ENCODE measurements at places on chromosomes 13 and 19.

DNA sequence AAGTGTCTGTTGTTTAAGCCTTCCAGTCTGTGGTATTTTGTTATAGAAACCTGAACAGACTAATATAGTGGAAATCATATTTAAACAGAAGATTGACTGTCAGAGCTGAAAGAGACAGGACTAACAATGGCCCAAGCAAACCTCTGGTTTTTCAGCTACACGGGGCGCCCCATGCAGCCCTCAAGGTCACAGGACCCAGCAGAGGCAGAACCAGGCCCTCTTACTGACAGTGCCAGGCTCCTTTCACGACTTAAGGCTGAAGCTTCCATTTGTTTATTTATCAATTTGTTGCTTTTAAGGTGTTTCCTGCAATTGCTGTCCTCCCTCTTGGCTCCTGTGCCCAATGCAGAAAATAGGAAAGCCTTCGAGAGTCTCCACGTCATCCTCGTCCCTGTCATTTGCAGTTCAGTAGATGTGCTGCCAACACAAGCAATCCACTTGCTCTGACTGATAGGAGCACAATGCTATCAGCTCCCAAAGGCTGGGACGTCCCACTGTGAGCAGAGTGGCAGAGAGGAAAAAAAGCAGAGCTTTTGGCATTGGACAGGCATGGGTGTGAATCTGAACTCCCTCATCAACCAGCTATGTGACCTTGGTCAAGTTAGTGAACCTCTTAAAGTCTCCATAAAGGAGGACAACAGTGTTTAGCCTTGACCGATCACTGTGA, 10.5 kb upstream of the SLC7A1 start:
- DNase-seq, result no peak

DNA sequence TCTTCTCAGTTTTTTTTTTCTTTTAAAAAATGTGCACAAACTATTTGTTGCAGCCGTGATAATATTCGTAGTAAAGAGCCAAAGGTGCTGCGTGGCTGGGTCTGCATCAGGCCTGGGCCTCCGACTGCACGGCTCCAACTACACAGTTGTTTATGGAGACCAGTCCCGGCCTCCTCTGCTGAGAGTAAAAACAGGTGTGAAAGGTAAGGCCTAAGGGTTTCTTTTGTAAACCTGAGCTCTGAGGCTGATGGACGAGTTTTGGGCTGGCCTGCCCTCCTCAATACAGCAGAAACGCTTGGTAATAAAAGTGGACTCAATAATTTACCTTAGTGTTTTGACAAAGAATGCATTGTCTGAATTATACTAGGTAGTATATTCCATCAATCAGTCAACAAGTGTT, 3.9 kb downstream of the MBNL2 start:
- DNase-seq, result no peak

DNA sequence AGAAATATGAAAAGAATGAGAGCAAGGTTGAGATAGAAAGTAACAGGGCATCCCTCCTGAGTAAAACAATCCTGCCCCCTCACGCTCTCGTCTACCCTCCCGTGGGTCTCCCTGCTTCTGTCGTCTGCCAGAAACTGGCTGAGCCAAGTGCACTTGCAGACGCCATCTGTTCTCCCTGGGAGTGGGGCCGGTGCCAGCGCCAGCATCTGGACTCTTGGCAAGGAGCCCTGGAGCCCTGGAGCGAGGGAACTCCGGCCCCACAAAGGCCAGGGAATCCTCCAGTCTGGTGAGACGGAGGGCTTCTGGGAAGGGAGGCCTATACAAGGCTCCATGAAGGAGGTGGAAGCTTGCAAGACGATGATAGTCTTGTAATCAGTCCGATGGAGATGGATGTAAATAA, 2.3 kb upstream of the TMEM91 start:
- peak; percentile 87 for DNase-seq

DNA sequence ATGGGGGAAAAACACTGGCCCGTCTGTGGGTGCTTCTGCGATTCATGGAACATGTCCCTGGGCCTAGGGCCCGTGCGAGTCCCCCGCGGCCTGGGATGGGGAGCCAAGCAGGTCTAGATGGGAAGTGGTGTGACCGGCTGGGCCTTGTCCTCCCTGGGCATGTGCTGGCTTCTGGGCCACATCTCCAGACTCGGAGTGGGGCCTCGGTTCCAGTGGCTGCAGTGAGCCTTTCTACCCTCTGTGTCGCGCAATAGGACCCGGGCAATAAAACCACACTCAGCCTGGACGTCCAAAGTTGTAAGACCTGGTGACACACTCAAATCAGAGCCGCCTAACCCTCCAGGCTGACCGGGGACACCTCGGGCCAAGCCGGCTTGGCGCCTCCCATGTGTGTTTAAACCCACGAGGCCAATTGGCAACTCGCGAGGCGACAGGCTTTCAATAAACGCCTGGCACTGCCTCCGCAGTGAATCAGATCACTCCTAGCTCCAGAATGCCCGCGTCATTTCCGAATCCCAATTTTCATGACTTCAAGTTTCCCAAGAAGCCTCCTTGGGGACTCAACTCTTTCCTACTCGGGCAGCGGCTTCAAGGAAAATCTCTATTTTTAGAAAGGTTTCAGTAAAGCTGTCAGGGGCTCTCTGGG, 57.3 kb downstream of the KLF2 start:
- DNase-seq, result no peak

DNA sequence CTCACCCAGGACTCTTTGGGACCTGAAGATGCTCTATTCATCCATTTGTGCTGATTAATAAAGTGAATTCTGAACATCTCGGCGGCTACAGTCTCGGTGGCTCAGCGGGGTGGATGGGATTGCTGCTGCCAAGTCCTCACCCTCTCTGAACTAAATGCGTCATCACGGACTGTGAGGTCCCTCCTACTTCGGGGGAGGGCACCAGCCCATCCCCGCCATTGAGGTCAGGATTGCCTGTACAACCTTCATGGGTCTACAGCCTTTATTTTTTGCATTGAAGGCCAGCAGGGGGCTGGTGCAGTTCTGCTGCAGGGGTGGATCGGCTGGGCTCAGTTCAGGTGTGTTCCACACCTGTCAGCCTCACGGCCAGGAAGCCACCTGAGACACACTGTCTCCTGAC, 181.8 kb downstream of the COL4A1 start:
- no peak for DNase-seq

DNA sequence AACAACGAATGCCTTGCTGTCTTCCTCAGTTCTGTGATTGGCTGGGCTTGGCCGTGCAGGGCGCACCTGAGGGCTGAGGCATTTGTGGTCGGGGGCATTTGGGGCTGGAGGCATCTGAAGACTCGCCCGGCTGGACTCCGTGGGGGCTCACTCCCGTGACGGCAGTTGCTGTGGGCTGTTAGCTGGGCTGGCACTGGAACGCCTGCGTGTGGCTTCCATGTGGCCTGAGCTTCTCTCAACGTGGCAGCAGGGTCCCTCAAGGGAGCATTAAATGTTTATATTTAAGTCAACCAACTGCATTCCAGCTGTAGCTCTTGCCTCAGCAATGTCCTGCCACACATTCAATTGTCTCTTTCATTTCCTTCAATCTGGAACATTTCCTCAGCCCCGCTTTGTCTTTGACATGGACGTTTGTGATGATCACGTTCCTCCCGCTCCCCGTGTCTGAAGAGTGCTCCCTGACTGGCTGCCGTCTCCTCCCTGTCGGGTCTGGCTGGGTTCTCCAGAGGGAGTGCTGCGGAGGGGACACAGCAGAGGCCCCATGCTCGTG, 21.0 kb downstream of the CCDC8 start:
- DNase-seq, result no peak

DNA sequence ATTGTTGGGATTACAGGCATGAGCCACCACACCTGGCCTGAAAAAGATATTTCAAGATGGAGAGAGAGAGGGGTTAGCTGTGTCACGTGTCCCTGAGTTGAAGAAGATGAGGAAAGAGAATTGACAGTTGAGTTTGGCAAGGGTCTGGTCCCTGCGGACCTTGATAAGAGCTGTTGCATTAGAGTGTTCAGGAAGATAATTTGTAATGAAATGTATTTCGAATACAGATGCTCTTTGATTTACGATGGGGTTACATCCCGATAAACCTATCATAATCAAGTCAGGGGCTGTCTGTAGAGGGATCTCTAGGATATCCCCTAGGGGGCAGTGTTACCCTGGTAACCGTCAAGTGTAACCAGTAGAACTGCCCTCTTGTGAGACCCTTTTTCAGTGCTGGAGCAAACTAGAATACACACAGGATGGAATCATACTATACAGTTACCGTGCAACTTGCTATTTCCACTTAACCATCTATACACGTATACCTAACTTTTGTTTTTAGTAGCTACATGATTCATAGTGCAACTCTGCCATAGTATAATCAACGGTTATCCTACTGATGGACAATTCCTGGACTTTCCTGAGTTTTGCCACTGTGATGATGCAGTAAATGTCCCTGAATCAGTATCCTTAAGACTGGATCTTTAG, 1.5 kb upstream of the ELOF1 start:
- DNase-seq, result peak; percentile 76

GRCh38 chr13:75581874-75582640, 32.5 kb downstream of the UCHL3 start:
- peak; percentile 9 for DNase-seq

DNA sequence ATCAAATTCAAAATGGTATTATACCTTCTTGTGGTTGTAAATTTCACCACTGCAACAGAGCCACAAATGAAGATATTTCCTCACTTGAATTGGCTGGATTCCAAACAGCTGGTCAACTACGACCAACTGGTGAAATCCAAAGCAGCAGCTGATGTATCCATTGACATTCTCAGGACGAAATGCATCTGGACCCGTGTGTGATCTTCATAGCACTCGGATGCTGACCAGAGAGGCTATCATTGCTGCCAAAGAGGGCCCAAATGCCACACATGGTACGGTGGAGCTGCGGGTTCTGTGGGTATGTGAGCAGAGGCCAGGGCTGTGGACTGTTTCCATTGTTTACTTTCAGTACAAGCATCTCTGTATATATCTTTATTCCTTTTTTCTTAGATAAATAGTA, 25.6 kb upstream of the PCCA start:
- no peak for DNase-seq

- DNase-seq, result peak; percentile 30
Observed at GRCh38 chr19:29622166-29623070, 16.3 kb downstream of the POP4 start.

DNA sequence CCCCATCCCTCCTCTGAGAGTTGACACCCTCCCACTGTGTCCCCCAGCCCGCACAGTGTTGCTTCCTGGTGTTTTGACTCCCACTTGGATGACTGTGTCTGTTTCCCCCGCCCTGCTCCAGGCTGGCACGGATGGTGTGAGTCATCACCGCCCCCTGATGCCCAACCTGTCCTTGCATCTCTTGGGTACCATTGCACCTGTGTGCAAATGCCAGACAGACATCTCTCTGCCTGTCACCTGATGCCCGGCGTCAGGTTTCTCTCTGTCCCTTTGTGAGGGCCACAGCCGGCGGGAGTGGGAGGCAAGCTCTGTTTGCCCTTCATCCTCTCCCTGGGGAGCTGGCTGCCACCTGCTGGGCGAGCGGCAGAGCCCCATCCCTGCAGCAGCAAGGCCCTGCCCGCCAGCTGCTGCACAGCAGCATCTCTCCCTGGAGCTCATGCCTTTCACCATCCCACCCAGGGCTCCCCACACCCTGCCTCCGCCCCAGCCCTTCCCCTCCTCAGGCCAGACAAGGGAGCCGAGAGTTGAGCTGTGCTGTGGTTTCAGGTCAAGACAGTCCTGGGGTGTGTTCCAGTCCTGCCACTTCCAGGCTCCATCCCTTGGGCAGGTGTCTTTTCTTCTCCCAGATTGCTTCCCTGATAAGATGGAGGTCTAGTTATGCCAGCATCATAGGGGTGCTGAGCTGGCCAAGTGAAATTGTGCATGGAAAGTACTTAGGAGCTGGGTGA, 29.7 kb downstream of the NKPD1 start:
- DNase-seq, result no peak

DNA sequence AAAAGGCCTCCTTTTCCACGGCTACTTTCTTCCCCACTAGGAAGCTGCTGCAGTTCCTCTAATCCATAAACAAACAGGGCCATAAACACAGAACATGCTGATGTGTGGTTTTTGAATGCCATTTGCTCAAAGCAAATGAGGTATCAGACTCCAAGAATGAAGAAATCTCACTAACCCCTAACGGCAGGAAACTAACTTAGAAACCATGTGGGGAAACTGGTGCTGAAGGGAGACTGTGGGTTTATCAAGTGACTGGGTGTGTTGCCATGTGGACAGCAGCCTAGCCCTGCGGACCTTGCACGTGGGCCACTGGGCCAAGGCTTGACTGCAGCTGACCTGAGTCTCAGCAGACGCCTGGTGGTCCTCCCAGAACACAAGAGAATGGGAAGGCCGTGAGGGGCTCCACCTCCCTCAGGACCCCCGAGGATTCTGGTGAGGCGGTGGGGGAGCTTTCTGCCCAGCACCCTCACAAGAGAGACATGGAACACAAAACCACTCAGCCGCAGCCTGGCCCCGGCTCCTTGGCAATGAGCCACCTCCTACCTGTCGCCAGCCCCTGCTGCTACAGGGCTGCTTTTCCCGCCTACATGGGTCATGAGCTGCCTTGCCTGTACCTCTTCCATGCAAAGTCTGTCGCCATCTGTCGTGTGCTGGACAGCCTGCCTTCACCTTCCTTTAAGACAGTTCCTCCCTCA, 10.6 kb downstream of the SLC15A1 start:
- no peak for DNase-seq

DNA sequence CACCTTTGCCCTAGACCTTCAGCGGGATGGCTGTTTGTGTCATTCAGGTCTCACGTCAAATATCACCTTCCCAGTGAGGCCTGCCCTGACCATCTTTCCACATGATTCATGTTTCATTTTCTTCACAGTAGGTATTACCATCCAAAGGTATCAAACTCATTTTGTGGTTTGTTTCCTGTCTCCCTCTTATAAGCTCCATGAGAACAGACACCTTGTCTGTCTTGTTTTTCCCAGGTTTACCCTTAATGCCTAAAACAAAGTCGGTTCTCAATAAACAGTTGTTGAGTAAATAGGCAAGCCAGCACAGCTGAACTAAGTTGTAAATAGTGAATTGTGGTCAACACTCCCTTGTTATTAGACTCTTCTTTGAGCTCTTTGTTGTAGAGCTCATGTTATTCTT, 122.6 kb upstream of the GJB6 start:
- DNase-seq, result no peak

- no peak for DNase-seq
Observed at GRCh38 chr19:50628146-50628545, 11.5 kb downstream of the SYT3 start.
